AG08396 (cell line): ENCODE measurements at places on chromosomes 2 and 18.

- DNase-seq: no peak
Observed at GRCh38 chr2:171910494-171910893, 11.8 kb upstream of the HAT1 start.

DNA sequence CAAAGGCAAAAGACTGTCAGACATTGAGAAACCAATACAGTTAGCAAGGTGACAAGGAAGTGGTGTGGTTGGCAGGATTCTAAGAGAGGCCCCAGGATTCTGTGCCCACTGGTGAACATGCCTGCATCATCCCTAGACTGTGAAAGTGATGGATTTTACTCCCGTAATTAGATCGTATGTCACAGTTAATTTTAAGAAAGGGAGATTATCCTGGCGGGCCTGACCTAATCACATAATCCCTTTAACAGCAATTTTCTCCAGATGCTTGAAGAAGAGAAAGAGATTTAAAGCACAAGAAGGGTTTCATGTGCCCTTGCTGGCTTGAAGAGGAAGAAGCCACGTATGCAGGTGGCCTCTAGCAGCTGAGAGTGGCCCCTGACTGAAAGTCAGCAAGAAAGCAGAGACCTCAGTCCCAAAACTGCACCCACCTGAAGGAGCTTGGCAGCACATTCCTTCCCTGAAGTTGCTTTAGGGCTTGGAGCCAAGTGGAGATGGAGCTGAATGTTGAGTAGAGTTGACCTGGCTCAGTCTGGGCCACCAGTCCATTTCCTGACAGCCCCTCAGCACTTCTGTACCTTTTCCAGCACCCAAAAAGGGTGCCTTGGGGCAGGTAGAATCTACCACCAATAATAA is 49.1 kb downstream of the GTF3C3 start:
- DNase-seq: no peak

DNA sequence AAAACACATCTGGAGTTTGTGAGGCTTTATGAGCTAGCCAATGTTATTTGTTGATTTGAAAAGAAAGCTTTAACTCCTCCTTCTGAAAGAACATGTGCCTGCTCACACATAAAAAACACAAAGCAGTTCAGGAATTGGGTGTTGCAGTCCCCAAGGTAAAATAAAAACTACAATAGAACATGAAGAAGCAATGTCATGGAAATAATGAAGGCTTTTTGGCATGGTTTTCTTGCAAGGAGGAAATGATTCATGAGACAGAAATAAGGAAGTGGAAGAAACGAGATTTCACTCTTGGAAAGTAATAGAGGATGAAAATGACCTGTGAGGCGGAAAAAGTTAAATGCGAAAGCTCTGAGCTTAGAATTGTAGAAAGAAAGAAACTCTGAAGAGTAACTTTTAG is 81.1 kb downstream of the TRIB2 start:
- no peak for DNase-seq

DNA sequence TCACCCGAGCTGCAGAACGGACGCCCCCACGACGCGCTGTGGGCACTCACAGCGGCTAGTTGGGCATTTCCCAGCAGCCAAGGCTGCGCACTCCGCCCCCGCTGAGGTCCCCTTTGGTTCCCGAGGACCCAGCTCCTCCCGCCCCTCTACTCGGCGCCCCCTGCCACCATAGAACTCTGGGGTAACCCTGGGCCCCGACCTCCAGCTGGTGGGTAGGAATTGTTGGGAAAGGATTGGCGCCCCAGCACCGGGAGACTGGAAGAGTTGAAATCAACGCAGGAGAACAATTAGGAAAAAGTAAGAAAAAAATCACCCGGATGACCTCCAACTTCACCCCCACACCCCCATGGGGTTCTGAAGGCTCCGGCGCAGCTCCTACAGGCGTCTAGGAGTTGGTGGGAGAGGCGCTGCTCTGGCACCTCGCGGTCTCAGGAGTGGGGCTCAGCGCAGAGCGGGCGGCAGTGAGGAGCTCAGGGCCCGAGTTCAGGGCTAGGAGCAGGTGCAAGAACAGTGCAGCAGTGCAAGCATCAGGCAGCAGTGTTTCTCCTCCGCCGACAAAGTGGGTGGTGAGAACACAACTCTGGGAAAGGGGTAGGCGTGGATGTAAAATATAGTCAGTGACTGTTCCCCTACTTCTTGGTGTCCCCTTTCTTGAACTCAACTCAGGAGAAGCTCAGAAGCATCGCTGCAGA is 14.0 kb downstream of the POU3F3 start:
- DNase-seq: no peak

DNA sequence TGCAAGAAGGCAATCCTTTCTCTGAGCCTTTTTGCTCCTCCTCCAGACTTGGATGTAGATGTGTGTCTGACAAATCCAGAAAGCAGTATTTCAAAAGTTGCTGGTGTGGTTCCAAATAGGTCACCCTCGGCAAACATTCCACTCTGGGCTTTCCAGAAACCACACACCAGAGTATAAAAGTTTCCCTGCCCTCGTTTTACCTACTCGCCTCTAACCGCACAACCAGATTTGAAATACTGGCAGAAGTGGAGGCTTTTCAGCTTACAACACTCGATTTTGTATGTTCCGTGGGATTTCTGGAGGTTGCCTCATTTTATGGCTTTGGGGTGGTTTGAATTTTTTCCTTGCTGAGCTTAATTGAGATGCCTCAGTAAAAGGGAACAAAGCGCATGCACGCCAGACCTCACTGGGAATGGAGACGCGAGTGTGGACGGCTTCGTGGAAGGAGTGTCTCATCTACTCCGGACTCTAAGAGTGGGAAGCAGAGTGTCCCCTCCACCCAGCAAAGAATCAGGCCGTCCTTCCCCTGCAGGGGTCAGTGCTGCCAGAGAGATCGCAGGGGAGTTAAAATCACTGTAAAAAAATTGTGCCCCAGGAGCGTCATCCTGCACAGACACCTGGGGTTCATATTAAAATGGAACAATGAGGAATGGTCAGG is 44.0 kb upstream of the RPL31 start:
- DNase-seq: peak; percentile 85

- DNase-seq: no peak
Observed at GRCh38 chr2:104861351-104862057, 7.6 kb downstream of the POU3F3 start.

DNA sequence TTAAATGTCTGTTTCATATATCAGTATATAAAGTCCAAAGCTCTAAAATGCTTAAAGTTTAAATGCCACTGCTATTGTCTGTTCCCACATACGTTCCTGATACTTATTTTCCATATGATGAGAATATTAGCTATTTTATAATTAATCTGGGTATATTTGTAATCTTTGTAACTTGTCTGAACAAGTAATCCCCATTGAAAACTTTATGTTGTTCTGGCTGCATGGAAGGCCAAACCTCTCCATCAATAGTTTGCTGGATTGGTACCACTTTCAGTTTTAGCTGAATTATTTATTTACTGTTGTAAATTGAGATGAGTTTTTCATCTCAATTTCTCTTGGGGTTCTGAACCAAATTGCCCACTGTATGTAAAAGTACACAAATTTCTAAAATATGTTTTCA is 1.5 kb downstream of the MBD5 start:
- DNase-seq: no peak

DNA sequence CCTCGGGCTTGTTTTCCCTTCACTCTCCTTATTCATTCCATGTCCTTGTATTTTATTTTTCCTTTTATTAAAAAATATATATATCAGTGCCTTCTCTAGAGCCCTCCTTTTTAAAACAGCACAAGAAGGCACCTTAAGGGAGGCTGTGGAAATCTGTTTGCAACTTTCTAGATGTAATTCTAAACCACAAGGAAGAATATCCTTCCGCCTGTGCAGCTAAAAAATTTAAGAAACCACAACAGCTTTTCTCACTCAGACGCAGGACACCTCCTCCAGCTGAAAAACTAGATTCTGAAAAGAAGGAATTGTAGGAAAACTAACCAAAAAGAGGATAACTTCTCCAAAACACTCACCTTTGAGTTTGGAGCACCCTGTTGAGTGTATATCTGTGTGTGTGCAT is 142.2 kb downstream of the BCL11A start:
- no peak for DNase-seq

DNA sequence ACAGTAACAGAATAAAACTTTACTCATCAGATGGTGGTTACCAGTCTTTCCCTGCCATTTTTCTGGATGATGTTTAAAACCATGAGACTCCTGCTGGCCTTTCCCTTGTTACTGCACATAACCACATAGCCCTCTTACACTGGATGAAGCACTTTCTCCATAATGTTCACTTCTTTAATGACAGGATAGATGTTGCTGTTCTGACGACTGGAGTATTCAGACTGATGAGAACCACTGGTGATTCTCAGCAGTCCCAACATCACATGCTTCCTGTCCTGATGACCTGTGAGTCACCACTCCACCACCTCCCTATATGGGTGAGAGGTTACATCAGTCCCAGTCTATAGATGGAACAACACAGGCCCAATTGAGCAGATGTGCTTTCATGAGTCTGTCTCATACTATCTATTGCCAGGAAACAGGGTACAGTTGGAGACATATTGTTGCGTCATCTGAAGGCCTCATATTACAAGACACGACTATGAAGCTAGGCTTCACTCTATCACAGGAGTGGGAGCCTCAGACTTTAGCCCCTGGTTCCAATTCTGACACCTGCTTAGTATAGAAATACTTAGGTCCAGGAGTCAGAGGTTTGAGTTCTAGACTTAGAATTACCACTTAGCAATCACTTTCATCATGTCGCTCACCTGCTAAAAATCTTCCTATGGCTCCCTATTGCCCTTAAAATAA is 145.7 kb upstream of the KLF7 start:
- peak; percentile 69 for DNase-seq

DNA sequence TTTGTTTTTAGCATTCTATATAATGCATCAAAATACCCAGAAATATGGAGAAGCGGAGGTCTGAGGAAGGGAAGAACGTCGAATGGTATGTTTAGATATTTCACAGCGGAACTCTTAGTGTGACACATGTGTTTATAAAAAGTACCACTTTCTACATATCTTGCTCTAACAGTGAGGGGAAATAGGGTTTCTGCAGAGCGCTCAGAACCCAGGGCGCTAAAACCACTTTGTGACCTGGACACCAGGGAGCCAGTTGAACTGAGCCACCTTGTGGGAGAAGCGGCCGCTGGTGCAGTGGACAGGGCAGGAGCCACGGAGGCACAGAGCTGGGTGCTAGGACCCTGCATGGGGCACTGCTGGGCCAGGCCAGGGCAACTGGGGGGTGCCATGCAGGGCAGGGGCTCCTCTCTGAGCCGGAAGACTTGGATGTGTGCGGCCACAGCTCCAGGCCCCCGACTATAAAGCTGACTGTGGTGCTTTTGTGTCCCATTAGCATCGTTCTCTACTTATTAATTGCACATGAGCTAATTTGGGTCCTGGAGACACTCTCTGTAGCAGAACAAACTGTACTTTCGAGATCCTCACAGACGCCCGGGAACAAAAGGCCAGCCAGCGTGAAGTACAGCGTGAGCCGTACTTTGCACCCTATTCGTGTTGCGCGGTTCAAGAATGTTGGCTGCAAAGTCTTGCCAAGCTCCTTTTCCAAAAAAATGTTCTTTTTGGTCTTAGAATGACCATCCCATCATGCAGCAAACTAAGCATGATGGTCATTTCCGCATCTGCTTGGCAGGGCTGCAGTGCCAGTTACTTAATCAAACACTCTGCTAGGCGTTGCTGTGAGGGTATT is 151.9 kb upstream of the ALKAL2 start:
- DNase-seq: no peak

DNA sequence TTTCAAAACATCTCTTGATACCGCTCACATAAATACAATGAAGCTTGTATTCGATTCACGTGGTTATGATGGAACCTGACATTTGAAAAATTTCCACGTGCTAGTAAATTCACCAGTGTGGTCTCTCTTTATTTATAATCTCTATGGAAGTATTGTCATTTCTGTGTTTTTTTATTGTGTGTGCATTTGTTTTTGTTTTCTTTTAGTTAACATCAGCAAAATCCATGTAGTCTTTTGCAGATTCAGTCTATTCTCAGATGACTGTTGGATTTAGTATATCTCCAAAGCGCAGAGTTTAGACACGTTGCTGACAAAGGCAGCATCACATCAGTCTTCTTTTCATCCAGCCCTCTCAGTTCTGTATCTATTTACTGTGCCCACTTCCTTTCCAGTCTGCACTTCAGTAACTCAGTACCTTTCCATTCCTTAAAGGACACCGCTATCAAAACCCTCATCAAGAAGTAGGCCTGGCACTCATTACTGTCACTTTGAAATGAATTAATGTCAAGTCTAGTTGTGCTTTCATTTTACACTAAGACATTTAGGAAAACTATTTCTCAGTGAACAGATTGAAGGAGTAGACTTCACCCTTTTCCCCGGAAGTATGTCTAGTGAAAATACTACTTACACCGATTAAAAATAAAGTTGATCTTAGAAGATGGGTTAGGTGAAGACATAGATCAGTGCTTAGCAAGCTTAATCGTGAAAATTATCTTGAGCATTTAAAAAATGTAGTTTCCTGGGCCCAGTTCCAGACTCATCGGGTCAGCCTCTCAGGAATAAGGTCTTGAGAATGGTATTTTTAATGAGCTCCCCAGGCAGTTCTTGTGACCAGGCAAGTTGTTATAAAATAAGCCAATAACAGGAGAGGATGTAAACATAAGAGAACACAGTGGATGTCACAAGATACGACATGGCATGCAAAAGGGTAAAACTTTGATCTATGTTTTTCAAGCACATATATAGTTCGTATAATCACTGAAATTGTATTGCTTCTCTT is 506.8 kb upstream of the ZEB2 start:
- DNase-seq: no peak
